Fibroblast of lung (primary cell): ENCODE measurements at places on chromosomes 12 and 14. TPM values are rescaled to one million over a fixed set of nuclear protein-coding genes. Genes with fewer than 3 reads are reported as not detected.

Gene GPR135
- total RNA-seq = 1.8 and 3.0 TPM in 2 replicates

Gene AGAP2
- total RNA-seq = under 0.01 and 0.17 TPM in 2 replicates

Gene KRT72
- not detected in 2 replicates for total RNA-seq

Gene CMTM5
- total RNA-seq = 0.33 and 0.77 TPM in 2 replicates

Gene PCED1B
- total RNA-seq = 0.26 and 0.33 TPM in 2 replicates
